Activated CD4-positive, alpha-beta memory T cell treated with anti-CD3 and anti-CD28 coated beads, Interleukin-2, amount 10 ng/mL, durations not matched to agents 7 days and 5 days (primary cell): ENCODE measurements at places on chromosomes 6 and 20.

DNA sequence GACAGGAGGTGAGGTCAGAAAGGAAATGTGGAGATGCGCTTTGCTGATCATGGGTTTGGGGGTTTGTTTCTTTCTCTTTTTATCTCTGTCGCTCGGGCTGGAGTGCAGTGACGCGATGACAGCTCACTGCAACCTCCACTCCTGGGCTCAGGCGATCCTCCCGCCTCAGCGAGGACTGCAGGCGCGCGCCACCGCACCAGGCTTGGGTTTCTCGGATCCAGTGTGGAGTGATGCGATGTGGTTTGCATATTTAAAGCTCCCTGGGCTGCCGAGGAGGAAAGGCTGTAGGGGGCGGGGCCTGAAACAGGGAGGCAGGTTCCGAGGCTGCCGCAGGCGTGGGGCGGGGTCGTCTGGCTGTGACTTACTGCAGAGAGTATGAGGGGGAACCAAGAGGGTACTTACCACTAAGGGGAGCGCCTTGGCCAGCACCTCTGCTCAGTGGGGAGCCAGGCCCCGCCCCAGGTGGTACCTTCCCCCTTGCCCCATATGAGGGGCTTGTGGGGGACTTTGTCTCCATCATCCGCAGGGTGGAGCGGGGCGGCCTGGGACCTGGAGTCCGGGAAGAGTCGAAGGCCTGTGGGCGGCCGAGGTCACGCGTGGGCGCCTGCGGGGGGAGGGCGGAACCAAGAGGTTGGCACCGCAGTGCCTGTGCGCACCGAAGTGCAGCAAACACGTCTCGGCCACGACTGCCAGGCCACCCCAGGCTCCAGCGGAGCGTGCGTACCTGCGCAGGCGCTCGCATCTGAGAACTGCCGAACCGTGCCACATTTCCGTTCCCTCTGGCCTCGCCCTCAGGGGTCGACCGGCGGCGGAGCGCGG, 12.7 kb upstream of the BAK1 start:
- peak; percentile 53 for DNase-seq

- peak; percentile 45 for DNase-seq
Measured at GRCh38 chr6:149335924-149336608, 18.6 kb downstream of the TAB2 start.

- no peak for DNase-seq
Measured at GRCh38 chr6:145151624-145152023, 583.7 kb downstream of the EPM2A start.

DNA sequence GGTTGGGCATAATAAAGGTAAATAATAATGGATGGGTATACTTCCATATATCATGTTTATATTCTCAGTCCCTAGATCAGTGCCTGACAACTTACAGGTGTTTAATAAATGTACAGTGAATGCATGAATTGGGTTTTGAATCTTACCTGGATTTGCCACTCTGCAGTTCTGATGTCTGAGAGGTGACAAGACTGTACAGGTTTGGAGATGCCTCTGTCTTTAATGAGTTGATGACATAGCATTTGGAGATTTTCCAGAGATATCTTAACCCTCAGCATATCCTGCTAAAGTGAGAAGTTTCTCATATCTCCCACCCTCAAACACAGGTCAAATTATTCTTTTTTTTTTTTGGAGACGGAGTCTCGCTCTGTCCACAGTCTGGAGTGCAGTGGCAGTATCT, 2.2 kb downstream of the ANKS1A start:
- no peak for DNase-seq

DNA sequence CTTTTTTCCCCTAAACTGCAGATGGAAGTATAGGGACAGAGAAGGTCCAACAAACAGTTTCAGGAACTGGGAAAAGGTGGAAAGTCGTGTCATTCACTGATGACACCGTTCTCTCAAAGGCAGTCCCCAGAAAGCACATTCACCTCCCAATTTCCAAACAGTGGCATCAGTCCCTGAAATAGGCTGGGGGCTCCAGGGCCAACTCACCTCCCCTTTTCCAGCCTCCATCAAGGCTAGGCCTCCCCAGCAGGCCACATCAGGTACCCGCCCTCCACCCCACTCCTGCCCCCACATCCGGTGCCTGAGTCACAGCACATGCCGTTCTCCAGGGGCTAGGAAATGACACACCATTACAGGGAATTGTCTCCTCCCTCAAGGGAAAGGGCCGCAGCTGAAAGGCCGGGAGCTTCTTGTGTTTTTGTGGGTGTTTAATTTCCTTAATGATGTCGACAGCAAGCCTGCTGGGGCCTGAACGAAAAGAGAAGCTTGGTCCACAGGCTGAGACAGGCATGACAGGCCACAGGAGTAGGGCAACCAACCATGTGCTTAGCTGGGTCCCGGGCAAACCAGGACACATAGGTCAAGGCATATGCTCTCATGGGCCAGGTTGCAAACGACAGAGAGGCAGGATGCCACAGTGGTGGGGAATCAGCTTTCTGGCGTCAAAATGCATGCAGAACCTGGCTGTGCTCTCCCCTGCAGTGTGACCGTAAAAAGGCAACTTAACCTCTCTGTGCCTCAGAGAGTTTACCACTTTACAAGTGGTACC, 39.2 kb downstream of the ZMYND8 start:
- DNase-seq: peak; percentile 68

DNA sequence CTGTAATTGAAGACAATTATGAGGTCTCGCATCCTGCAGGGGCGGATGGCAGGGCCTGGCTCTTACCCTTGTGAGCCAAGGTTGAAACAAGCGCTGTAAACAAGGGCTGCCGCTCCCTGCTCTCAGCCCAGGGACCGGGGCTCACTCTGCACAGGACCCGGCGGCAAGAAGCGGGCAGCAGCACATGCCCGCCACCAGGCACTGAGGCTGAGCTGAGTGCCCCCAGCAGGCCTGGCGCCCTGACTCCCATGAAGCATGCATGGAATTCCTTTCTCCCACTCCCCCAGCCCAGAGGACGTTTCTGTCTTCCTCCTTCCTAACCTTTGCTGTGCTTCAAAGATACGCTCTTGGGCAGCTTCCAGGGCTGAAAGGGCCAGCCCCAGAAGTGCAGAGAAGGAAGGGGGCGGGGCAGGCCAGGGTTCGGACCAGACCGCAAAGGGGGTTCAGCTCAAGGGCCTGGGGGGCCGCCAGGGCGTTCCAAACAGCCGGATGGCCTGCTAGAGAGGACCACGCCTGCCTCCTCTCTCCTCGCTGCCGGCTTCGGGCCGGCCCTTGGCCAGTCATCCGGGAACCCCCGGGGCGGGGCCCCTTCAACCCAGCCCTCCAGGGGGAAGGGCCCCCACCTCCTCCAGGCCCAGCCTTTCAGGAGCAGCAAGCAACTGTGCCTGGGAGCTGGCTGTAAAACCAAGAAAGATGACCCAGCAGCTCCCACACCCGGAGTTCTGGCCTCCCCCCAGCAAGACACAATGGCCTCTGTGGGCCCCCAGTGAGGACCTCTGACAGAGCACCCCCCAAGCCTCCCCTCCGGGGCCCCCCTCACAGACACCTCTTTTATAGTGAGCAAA, 109.9 kb downstream of the NOL4L start:
- DNase-seq: no peak

GRCh38 chr6:84525907-84526306, 238.5 kb downstream of the TBX18 start:
- no peak for DNase-seq

DNA sequence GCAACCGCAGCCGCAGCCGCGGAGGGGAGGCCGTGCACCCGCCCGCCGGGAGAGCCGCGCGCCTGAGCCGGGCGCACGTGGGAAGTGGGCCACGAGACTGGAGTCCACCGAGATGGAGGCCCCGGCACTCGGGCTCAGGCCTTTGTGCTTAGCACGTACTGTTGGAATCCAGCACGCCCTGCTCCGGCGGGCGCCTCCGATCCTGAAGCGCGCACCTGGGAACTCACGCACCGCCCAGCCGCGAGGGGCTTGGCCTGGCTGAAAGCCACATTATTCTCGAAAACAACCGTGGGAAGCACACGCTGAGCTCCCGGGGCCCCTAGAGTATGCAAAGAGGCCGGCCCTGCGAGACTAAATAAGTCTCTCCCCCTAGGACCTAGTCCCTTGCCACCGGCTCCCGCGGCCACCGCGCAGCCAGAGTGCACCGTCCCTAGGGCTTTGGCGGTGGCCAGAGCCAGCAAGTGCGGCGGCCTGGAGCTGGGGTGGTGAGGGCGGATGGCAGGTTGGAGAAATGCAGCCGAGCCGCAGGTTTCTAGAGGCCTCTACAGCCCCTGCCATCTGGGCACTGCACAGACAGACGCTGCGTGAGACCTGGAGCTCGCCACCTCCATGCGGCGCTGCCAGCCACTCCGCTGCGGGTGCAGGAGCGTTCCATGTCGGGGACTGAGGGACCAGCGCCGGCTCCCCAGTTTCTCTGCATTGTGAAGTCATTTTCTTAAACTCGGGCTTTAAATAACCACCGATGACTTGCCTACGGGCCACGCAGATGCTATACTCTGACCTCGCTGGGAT, 42.0 kb upstream of the LY86 start:
- peak; percentile 21 for DNase-seq

GRCh38 chr6:102114402-102114801, 720.9 kb downstream of the GRIK2 start:
- DNase-seq: no peak

DNA sequence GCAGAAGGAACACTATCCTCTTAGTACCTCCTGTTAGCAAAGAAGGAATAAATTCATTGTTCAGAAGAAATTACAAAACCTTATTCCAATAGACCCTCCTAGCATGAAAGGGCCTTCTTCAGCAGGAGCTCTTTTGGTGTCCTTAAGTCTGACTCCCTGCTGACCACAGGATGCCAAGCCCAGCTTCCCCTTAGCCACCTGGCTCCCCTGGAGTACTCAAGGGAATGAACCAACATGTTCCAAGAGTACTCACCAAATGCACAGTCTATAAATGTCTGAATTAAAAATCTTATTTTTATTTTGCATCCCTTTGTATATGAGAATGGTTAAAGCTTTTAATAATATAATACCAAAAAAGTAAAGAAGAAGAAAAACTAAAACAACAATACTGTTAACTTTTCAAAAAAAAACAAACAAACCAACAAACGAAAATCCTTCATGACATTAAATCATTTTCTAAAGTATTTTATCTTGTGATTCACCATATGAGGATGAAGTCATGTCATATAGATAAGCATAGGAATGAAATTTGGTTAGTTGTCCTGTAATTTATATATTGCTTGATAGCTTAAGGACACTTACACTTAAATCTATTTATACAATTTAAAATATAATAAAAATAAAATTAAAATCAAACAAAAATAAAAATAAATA, 1355.1 kb downstream of the HACE1 start:
- no peak for DNase-seq

- no peak for DNase-seq
Measured at GRCh38 chr6:111550953-111551352, 54.7 kb downstream of the TRAF3IP2 start.

DNA sequence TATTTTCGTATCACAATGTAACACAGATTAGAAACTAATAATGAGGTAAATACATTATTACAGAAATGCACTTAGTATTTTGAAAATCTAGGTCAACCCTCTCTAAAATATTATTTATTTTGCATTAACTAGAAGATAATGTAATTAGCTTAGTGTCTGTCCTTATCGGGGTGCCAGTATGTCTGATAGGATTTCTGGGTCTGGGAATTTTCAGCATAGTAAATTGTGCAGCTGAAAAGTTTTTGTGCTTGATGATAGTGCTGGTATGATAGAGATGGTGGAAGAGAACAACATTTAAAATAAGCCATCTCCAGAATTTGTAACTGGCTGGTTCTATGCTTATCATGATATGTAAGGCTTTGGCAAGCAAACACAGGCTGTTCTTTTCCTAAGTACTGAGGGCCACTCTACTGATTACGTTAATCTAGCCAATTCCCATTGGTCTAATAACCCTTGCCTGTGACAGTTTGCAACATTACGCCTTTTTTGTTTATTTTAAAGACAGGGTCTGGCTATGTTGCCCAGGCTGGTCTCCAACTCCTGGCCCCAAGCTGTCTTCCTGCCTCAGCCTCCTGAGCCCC, 50.8 kb downstream of the PREP start:
- DNase-seq: no peak

DNA sequence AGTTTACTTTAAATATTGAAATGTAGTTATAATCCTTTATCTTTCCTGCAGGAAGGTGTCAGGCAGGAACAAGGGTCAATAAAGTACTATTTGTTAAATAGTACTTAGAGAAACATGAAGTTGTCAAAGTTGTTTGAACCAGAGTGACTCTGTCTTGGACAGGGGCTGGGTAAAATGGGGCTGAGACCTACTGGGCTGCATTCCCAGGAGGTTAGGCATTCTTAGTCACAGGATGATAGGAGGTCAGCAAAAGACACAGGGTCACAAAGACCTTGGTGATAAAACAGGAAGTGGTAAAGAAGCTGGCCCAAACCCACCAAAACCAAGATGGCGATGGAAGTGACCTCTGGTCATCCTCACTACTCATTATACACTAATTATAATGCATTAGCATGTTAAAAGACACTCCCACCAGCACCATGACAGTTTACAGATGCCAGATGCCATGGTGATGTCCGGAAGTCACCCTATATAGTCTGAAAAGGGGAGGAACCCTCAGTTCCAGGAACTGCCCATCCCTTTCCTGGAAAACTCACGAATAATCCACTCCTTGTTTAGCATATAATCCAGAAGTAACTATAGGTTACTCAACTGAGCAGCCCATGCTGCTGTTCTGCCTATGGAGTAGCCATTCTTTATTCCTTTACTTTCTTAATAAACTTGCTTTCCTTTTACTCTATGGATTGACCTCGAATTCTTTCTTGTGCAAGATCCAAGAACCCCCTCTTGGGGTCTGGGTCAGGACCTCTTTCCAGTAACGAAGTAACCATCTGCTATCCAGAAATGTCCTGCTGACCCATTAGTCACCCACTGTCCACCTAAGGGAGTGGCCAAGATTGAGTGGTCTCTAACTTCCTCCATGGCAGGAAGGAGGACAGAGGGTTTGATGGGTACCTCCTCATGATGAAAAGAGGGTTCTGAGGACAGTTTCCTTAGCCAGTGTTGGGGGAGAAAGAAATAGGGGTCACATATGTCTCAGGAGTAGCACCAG, 19.6 kb downstream of the SLC22A2 start:
- DNase-seq: no peak

- DNase-seq: no peak
Measured at GRCh38 chr20:47857187-47857568, 71.9 kb upstream of the SULF2 start.

DNA sequence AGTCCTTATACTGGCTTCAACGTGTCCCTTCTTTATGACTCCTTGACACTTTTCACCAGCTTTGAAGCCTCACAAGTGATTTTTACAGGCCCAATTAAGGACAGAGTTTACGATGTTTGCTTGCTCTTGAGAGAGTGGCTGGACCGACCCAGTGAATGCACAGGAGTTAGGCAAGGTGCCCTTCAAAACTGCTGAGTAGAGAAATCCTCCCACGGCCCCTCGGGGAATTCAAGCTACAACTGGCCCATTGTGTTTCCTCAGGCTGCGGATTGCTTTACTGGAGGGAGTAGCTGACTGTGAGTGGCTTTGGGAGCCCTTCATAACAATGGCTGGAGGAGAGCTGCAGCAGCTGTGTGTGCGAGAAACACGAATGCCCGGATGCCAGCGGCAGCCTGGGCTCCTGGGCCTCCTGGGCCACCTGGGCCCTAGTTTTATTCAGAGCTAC, 50.0 kb downstream of the SGK1 start:
- no peak for DNase-seq
